ENCODE measurements at places on chromosomes 1 and 21.

DNA sequence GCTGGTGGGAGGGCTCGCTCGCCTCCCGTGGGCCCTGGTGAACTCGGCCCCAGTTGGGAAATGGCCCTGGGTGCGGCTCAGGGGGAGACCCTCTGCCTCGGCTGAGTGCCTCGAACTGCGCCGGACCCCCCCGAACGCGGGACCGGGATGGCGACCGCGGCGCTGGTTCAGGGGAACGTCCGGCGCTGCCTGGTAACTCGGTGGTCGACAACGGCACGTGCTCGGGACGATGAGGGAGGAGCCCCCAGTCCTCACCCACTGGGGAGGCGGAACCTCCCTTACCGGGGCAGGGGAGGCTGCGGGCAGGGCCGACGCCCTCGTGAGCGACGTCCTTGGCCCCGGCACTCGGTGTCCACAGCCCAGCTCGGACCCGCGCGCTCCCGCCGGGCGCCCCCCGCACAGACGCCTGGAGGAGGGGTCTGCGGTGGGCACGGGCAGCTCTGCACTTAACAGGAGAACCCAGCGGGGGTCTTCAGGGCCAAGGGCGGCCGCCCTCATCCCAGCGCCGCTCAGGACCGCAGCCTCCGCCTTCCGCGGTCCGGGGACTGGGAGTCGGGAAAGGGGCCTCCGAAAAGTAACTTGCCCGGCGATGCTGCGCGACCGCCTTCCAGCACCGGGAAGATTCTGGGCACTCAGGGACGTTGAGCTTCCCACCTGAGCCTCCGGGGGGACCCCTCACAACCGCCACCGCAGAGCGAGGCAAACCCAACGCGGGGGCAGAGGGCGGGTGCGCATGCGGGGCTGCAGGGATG is 1.7 kb downstream of the HES4 start:
- no peak for DNase-seq

- DNase-seq = no peak
These were observed 6.9 kb upstream of the PTGFRN start for GRCh38 chr1:116902723-116903383.

DNA sequence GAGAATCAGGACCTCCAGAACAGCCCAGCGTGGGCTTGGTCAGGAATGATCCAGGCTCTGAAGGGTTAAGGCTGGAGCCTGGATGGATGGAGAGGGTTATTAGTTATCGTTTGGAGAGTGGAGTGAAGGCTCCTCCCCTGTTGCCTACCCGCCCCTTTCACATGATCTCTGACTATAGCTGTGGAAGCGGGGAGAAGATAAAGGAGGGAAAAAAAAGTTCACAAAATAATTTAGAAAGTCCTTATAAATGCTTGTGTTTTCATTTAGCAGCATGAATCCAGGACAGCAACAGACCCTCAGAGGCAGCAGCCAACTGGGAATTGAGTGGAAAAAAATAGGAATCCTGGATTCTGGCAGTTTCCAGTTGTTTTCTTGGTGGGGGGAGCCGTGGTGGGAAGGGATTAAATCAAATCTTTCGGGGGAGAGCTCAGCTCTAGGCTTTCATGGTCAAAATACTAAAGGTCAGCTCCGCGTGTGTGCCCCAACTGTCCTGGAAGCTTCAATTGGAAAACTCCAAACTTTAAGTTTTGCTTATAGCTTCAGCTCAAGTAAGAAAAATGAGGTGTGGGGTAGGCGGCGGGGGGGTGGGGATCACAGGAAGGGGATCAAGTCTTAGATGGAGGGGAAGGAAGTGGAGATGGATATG is 595 bp upstream of the DDR2 start:
- no peak for DNase-seq

DNA sequence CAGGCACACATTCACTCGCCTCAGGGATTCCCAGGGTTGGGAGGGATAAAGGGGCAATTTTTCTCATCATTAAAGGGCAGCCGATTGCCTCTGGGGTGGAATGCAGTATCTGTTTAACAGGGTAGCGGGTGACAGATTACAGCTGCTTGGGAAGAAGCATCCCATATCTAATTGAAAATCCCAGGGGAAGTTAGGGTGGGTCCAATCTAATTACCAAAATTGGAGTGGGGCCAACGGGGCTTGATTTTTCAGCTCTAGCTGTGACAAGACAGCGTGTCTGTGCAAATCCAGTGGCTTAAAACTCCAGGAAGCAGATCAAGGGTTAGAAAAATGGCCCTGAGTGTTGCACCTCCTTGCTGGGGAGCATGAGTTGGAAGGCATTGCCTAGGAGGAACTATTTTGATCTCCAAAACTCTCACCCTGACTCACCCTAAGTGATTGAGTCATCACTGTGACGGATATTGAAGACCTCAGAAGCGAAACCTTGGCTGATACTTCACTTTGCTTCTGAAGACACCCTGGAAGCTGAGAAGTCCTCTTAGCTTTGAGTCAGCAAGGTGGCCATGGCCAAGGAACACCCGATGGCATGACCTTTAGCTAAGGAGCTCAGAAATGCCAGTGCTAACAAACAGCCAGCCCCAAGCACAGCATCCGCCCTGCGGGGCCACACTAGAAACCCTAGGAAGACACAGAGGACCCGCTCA is 46.0 kb downstream of the GRHL3 start:
- DNase-seq = no peak

DNA sequence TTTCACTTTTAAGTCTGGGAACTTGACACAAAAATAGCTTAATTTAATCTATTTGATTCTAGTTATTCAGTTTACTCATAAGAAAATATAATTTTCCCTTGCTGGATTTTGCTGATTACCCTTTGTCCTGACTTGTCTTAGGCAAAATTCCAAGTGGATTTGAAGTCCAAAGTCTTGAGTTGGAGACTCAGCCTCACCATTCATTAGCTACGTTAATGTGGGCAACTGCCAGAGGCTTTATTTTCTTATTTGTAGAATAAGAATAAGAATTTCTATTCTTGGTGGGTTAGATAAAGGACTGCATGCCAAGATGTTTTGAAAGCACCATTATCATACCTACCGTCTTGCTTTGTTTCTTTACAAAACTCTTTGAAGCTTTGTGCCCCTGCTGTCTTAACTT is 22.8 kb upstream of the PAPPA2 start:
- no peak for DNase-seq

All from NCI-H1092 (cell line).